ENCODE measurements at places on chromosomes 6 and 20. TPM values are rescaled to one million over a fixed set of nuclear protein-coding genes. Genes with fewer than 3 reads are reported as not detected.

The FAM83C gene
- total RNA-seq = 0.10 TPM

The PRICKLE4 gene
- not detected for total RNA-seq

The RTEL1 gene
- total RNA-seq = 76.9 TPM

The C6orf163 gene
- total RNA-seq = 4.2 TPM

The GNMT gene
- 0.26 TPM for total RNA-seq

The AKAP7 gene
- total RNA-seq = 4.2 TPM

The SLC17A1 gene
- not detected for total RNA-seq

The OPRM1 gene
- total RNA-seq = not detected

The CRISP2 gene
- total RNA-seq = not detected

Data from natural killer cell treated with Interleukin-12 subunit alpha and Interleukin-12 subunit beta and Interleukin-15 and Interleukin-18, amount 100 ng/mL, for 72 hours (primary cell).